ENCODE measurements at places on chromosomes 13 and 19.

- no peak for DNase-seq
Observed at GRCh38 chr19:51799774-51800472, 5.0 kb downstream of the FPR3 start.

DNA sequence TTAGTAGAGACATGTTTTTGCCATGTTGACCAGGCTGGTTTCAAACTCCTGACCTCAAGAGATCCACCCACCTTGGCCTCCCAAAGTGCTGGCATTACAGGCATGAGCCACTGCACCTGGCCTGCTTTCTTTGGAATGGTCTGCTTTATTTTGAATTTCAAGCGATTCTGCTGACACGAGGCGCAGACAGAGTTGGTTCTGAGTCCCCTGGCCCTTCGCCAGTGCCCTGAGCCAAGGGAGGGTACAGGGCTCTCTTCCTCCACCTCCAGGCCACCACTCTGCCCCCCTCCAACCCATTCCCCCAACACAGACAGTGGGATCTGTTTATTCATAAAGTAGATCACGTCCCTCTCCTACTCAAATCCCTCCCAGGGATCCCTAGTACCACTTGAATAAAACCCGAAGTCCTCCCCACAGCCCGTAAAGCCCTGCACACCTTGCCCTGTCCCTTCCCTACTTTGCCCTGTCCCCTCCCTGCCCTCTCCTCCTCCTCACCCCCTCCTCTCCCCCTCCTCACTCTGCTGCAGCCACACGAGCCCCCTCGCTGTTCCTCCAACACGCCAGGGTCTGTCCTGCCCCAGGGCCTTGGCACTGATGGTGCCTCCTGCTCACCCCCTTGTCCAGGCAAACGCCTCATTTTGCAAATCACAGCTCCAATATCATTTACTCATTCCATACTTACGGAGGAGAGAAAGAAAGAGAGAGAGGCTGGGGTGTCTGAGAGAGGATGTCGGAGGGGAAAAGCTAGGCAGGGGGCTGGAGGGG, 22.4 kb downstream of the ZNRF4 start:
- no peak for DNase-seq

- no peak for DNase-seq
Observed at GRCh38 chr13:51811920-51812451, 8.0 kb upstream of the DHRS12 start.

- DNase-seq, result no peak
Observed at GRCh38 chr13:33110713-33111413, 94.6 kb downstream of the KL start.

DNA sequence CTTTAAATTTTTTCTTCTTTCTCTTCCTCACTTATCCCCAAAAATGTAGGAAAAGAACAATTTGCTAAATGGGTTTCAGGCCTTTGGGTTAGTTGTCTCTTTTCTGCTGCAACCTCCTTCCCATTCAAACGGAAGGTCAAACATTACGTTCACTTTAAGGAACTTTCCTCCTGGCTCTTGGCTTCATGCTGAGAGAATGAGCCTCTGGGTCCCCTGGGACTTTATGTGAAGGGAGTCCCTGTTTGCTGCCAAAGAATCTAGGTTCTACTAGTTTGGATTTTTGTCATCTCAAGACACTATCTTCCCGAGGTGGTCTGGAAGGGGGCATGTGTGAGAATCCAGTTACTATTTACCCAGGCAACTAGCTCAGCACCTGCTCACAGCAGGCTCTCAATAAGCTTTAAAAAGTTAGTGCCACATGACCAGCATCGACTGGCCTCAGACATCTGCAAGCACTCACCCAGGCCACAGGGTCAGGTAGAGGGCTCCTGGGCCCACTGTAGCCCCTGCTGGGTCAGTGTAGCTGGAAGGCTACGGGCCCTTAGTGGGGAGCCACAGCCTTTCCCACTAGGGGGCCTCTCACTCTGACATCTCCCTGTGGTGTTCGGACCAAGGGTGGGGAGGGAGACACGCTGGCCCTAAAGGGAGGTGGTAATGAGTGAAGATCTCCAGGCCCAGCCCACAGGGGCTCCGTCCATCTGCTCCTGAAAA, 40.5 kb downstream of the FAM124A start:
- no peak for DNase-seq

DNA sequence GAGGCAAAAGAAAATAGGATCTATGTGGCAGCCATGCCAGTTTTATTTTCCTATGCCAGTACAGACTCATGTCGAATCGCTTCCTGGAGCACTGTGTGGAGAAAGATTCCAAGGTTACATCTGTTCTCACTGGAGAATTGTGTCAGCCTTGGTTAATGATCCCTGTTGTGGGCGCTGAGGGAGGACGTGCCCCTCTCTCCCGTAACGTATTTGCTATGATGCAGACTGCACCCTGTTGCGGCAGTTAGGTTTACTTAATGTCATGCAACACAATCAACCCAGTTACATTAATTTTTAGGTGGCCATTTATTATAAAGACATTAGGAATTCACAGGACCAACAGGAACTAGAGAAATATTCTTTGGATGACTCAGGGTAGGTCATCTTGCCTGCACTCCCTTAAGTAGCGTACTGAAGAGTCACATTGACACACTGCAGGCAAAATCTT, 892.9 kb downstream of the EFNB2 start:
- DNase-seq, result no peak

Data from LoVo (cell line).